CD4-positive, alpha-beta T cell (primary cell): ENCODE measurements at places on chromosomes 1 and 21.

DNA sequence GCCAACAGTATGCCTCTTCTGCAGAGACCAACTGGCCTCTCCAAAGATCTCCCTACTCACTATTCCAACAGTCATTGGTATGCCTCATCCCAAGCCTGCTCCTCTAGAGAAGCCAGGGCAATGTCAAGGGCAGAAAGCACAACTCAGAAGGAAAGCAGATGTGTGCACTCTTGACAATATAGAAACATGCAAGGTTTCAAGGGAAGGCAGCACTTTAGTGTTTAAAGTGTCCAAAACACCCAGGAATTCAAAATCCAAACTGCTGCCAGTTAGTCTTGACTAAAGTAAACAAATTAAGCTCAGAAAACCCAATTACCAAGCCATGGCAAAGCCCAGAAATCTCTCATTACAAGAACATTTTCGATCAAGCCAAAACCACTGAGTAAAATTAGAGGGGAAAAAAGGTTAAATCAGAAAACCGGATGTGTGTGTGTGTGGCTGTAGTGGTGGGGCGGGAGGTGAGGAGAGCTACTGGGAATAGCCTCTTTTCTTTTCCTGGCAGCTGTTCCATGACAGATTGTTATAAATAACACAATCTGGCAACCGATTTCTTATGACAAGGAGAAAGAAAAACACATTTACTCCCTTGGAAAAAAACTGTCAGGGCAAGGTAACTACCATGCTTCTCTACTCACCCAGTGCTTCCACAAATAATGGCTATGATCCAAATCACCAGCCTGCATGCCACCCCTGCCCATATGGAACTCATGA lies 39.2 kb downstream of the EIF2B3 start:
- no peak for DNase-seq

DNA sequence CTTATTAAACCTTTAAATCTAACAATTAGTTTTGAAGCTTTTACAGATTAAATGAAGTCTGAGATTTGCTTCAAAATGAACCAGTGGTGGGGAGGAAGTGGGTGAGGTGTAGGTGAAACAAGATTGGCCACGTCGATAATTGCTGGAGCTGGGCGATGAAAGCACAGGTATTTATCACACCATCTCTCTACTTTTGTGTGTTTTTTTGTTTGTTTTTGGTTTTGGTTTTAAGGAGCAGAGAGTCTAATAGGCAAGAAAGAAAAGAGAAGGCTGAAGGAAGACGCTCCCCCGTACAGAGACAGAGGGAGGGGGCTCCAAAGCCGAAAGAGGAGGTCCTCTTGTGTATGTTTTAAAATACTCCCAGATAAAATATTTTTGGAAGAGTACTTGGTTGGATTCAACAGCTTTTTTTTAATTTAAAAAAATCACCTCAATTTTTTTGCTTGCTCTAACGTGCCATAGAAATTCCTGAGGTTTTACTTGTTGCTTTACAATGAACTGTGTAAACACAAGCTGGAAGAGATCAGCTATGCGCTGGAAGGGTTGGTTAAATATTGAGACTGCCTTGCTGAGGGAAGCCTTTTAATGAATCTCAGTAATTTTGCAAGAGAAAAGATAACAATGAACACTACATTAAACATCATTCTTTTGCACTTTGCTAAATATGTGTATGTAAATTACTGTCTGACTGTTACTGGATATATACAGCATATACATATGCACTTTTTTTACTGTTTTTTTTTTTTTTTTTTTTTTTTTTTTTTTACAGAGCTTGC lies 6.7 kb upstream of the LGALS8 start:
- peak; percentile 70 for DNase-seq

- DNase-seq, result no peak
Observed at GRCh38 chr1:161506336-161507223, 1.3 kb downstream of the FCGR2A start.

- DNase-seq, result no peak
Observed at GRCh38 chr1:55931081-55931940, 648.1 kb downstream of the PLPP3 start.

DNA sequence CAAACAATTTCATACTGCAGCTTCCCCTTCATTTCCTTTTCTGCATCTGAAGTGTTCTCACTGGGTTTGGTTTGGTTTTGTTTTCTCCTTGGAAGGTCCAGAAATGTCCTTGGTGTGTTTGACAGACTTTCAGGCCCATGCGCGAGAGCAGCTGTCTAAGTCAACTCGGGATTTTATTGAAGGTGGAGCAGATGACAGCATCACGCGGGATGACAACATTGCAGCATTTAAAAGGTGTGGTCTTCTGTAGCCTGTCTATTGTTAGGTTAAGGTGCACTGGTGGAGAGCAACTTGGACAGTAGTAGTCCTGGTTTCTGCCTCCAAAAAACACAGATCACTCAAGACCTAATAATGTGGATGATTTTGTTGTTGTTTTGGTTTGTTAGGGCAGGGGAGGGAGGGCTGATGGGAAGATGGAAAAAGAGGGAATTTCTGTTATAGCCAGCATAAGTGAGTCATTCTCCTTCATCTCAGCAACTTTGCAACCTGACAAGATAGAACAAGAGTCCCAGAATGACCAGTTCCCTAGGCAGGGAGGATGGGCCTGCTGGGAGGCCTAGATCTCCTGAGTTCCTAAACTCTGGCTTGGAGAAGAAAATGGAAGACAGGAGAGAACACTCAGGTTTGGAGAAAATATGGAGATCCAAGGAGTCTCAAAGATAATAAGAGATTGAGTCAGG lies 12.5 kb downstream of the HAO2 start:
- no peak for DNase-seq

DNA sequence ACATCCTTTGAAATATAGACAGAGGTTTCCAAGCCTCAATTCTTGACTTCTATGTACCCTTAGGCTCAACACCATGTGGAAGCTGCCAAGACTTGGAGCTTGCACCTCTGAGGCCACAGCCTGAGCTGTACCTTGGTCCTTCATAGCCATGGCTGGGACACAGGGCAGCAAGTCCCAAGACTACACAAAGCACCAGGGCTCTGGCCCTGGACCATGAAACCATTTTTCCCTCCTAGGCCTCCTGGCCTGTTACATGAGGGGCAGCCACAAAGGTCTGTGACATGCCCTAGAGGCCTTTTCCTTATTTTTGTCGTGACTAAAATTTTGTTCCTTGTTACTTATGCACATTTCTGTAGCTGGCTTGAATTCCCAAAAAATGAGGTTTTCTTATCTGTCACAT lies 953.1 kb upstream of the ADGRL4 start:
- DNase-seq, result no peak

GRCh38 chr1:230515451-230516145 lies 89.5 kb upstream of the PGBD5 start:
- no peak for DNase-seq

DNA sequence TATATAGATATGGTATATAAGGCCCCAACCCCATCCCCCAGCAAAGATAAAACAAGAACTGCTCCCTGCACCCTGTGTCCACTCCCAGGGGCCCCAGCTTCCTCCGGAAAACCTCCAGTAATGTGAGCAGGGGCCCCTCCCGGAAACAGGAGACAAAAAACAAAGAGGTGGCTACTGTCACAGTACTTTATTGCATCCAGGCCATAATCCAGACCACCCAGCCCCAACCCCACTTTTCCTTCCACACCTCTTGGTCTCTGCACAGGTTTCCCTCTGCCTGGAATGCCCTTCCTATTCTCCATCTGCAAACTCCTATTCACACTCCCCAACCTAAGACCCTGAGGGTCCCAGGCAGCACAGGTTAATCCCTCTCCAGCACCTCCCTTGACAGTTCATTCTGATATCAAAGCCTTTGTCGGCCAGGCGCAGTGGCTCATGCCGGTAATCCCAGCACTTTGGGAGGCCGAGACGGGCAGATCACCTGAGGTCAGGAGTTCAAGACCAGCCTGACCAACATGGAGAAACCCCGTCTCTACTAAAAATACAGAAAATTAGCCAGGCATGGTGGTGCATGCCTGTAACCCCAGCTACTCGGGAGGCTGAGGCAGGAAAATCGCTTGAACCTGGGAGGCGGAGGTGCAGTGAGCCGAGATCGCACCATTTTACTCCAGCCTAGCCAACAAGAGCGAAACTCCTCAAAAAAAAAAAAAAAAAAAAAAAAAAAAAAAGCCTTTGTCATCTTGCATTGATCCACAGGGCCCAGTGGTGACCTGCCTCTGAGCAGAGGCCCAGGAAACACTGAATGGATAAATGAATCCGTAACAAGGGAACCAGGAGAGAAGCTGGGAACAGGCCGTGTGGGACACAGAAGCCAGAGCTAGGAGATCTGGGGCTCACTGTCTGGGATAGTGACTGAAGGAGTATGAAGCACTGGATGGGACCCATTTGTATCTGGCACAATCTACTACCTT lies 2.3 kb upstream of the AUNIP start:
- DNase-seq, result no peak

DNA sequence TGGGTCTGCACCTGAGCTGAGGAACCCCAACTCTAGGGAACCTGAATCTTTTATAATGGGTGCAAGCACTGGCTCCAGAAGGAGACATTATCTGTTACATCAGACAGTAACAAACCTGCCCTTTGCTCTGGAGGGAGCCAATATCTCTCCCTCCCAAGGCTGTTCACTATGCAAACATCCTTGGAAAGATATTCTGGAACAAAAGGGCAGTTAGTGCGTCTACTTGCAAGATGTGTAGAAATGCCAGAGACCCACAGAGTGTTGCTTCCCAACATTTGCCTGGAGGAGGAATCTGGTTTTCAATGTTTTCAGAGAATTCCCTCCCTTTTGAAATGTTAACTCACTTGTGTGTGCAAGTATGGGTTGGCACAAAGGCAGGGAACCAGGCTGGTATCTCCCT lies 31.9 kb downstream of the UMODL1 start:
- DNase-seq, result no peak
